ENCODE measurements at places on chromosomes 5 and 9.

- no peak for DNase-seq
Observed at GRCh38 chr5:14173377-14174229, 30.5 kb downstream of the TRIO start.

- peak; percentile 75 for DNase-seq
Observed at GRCh38 chr9:126411948-126412284, 85.3 kb downstream of the MVB12B start.

DNA sequence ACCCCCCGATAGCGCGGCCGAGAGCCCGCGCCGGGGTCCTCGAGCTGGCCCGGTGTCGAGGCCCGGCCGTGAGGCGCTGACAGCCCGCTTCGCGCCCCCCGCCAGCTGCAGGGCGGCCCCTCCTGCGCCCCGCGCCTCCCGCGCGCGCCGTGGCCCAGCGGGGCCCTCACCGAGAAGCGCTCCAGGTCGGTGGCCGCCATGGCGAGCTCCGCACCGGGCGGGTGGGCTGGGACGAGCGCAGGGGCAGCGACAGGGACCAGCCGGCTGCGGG, 166 bp downstream of the SEPTIN8 start:
- DNase-seq, result no peak

DNA sequence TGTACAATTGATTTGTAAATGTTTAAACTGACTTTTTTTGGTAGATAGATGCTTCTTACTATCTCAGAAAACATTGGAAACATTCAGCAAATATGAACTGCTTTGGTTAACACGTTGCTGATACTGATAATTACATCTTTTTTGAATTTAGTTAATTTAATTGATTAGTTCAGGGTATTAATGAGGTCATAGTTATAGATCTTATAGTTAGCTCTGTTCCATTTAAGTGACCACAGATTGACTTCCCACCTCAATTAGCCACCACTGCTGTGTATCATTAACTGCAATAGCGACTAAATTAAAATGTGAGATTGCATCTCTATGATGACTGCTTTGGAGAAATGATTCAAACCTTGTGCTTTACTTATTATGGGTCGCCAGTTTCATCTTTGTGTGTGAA, 407.1 kb upstream of the EDIL3 start:
- no peak for DNase-seq

DNA sequence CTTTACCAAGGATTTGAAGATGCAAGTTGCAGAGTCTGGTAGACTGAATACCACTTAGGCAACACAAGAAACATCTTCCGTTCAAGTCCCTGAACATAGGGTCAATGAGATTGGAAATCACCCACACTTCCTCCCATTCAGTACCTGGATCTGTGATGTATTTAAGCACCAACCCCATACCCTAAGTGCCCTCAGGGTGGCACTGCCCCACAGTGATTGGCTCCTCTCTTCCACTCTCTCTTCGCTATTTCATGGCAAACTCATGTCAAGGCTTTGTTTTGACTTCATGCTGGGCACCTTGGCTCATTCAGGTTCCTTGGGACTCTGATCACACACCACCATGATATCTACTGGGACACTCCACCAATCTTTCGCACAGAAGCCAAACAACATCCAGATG, 53.7 kb downstream of the GGTA1 start:
- peak; percentile 41 for DNase-seq

DNA sequence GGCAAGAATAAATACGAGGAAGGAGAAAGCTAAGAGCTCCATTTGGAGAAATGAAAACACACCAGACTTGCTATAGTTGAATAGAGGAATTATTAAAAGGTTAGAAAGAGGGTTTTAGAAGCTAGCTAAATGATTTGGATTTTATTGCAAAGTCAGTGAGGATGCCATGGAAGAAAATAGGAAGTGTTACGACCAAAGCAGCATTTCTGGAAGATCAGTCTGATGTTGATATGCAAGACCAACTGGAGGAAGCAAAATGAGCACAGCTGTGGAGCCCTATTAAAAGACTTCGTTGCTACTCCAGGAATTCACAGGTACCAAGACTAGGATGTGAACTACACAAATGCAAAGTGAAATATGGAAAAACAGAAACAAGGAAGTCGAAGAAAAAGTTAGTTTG, 2.1 kb downstream of the DHX29 start:
- DNase-seq, result no peak

- DNase-seq, result peak; percentile 34
Observed at GRCh38 chr9:14846871-14847311, 63.3 kb downstream of the FREM1 start.

- DNase-seq, result peak; percentile 60
Observed at GRCh38 chr5:172772112-172772906, 1.3 kb upstream of the DUSP1 start.

- no peak for DNase-seq
Observed at GRCh38 chr5:68274847-68275651, 59.5 kb downstream of the PIK3R1 start.

DNA sequence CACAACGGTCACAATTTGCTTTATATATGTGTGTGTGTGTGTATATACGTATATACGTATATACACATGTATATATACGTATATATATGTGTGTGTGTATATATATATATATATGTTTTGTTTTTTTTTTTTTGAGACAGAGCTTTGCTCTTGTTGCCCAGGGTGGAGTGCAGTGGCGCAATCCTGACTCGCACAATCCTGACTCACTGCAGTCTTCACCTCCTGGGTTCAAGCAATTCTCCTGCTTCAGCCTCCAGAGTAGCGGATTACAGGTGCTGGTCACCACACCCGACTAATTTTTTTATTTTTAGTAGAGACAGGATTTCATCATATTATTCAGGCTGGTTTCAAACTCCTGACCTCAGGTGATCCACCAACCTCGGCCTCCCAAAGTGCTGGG, 3.1 kb downstream of the RNF38 start:
- no peak for DNase-seq

GRCh38 chr5:59115345-59115744, 532.5 kb downstream of the RAB3C start:
- no peak for DNase-seq

DNA sequence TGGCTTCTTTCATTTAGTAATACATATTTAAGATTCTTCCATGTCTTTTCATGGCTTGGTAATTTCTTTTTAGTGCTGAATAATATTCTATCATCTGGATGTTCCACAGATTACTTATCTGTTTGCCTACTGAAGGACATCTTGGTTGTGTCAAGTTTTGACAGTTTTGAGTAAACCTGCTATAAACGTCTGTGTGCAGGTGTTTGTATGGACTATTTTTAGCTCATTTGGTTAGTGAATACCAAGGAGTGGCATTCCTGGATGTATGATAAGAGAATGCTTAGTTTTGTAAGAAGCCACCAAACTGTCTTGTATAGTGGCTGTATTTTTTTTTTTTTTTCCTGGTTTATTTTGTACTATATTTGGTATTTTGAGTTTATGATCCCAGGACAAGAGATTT, 38.4 kb downstream of the PRRC1 start:
- no peak for DNase-seq

GRCh38 chr5:34891981-34892380, 23.3 kb downstream of the RAD1 start:
- no peak for DNase-seq

DNA sequence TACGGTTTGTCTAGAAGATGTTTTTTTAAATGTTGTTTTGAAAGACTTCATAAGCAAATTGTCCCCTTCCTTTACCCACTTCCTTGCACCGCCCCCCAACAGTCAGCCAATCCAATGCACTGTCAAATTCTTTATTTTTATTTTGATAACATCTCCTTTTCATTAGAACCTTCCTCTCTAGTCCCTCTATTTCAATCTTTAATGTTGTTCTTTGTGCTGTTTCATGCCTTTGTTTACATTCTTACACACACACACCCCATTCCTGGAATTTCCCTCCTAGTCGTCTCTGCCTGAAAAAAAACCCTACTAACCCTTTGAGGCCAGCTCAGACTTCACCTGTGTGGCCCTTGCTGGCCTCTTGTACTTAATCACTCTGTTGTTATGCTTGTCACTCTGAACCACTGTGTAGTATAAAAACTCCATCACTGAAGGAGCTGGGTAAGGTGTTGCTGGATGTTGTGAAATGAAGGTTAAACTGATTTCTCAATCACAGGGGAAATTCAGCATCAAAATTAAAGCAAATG, 133.4 kb downstream of the UGCG start:
- no peak for DNase-seq

DNA sequence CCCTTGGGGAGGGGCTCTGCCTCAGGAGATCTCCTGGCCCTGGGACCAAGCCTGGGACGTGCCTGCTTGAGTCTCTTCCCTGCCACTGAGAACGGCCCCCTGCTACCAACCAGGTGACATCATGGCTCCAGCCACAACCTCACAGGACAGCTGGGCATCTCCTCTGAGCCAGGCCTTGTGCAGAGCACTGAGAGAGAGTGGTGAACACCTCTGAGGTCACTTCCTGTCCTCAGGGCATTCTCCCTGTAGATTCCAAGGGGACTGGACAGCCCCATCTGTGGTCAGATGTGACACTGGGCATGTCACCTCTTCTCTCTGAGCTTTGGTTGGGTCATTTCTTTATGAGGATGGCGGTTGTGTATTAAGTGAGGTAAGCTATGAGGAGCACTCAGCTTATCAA, 172.0 kb downstream of the MELK start:
- no peak for DNase-seq

- no peak for DNase-seq
Observed at GRCh38 chr5:145479857-145480256, 355.3 kb downstream of the PRELID2 start.

DNA sequence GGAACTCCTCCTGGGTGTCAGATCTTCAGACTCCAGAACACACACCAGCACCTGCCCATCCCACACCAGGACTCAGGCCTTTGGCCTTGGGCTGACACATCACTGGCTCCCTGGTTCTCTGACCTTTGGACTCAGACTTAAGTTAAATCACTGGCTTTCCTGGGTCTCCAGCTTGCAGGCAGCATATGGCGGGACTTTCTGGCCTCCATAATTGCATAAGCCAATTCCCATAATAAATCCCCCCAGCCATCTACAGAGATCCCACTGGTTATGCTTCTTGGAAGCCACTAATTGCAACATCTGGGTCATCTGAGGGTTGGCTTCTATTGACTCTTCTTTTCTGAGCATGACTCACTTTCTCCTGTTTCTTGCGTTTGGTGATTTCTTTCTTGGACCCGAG, 80.3 kb upstream of the SARDH start:
- DNase-seq, result no peak

DNA sequence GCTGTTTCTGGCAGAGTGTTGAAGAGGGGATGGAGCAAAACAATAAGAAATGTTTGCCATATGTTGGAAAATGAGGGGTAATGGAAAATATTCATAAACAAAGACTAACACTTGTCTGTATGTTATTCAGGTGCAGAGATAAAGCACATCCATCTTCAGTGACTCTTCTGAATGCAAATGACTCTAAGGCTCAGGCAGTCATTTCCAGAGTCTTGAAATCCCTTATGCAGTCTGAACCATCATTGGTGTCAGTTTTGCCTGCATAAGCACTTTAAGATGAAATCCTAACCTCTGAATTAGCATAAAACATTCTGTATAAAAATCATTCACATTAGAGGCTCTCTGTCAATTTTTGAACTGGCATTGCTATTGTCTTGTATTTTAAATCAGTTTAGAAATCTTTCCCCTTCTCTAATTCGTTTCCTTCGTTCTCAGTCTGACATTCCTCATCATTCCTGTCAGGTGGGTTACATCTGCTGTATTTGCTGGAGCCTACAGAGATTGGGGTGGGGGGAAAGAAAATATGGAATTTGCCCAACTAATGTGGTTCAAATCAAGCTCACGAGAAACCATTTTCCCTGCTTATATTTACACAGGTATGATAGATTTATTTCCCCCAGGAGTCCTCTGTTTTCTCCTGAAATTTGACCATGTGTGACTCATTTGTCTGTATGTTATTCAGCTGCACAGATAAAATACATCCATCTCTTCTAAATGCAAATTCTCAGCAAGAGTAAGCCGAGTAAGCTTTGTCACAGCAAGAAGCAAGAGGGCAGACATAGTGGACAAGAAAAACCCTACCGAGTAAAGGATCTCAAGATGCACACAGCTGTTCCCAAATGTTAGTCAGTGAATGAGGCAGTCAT, 31.6 kb downstream of the ENC1 start:
- DNase-seq, result peak; percentile 63

GRCh38 chr9:34279411-34279810, 49.7 kb downstream of the KIF24 start:
- DNase-seq, result no peak

- DNase-seq, result no peak
Observed at GRCh38 chr9:89872913-89873707, 268.3 kb downstream of the GADD45G start.

- peak; percentile 19 for DNase-seq
Observed at GRCh38 chr5:61653807-61654580, 321.9 kb downstream of the ZSWIM6 start.

- DNase-seq, result no peak
Observed at GRCh38 chr9:68629042-68629441, 76.0 kb upstream of the PIP5K1B start.

- no peak for DNase-seq
Observed at GRCh38 chr5:141351591-141351990, 1.7 kb downstream of the PCDHGB1 start.

- DNase-seq, result no peak
Observed at GRCh38 chr9:22105005-22105722, 96.1 kb upstream of the CDKN2B start.

- no peak for DNase-seq
Observed at GRCh38 chr5:67188274-67189078, 8.1 kb downstream of the CD180 start.

GRCh38 chr9:126514037-126514821, 99.5 kb upstream of the LMX1B start:
- peak; percentile 71 for DNase-seq

DNA sequence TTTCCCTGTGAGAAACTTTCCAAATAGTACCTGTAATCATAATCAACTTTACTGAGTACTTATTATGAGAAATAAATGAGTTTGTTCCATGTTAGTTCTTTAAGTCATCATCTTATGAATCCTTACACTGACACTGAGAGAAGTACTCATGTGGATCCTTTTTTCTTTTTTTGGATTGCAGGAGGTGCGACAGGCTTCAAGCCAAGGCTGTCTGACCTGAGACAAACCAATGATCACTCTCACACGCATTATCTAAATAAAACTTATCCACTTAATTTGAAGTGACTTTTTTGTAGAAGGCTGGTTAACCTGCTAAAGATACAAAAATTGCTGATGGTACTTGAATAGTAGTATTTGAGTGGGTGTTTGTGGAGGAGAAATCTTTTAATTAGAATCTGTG, 39.5 kb downstream of the JAKMIP2 start:
- no peak for DNase-seq

- DNase-seq, result no peak
Observed at GRCh38 chr5:411728-412127, 31.2 kb upstream of the EXOC3 start.

DNA sequence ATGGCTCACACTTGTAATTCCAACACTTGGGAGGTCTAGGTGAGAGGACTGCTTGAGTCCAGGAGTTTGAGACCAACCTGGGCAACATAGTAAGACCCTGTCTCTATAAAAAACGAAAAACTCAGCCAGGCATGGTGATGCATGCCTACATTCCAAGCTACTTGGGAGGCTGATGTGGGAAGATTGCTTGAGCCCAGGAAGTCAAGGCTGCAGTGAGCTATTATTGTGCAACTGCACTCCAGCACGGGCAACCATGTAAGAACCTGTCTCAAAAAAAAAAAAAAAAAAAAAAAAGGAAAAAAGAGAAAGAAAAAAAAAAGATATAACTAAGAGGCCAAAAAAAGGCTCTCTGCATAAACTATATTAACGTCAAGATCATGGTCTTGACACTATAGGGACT, 27.3 kb downstream of the GIN1 start:
- DNase-seq, result no peak
